Activated CD4-positive, alpha-beta T cell treated with anti-CD3 and anti-CD28 coated beads, Interleukin-2, amount 10 ng/mL, durations not matched to agents 24 days and 14 days (primary cell): ENCODE measurements at places on chromosomes 2 and 18. TPM values are rescaled to one million over a fixed set of nuclear protein-coding genes. Genes with fewer than 3 reads are reported as not detected.

GRCh38 chr2:112725545-112726457 is 5.0 kb downstream of the NT5DC4 start:
- no peak overlapping the region for H3K27ac ChIP-seq
- DNase-seq: peak; percentile 60
- H3K36me3 ChIP-seq: no peaks in the 10 kb centered on the region
- no peak overlapping the region for H3K4me3 ChIP-seq
- peaks cover 2% of the 10 kb centered on the region for H3K27me3 ChIP-seq
- peaks cover 23% of the 10 kb centered on the region for H3K4me1 ChIP-seq

GRCh38 chr18:12589448-12589847 is 68.5 kb downstream of the SPIRE1 start:
- DNase-seq: no peak
- no peaks in the 10 kb centered on the region for H3K4me1 ChIP-seq
- peak overlapping the region; percentile 19 for H3K27ac ChIP-seq
- peaks cover 7% of the 10 kb centered on the region for H3K27me3 ChIP-seq
- H3K36me3 ChIP-seq: no peaks in the 10 kb centered on the region
- no peak overlapping the region for H3K4me3 ChIP-seq

- H3K27me3 ChIP-seq: no peaks in the 10 kb centered on the region
- DNase-seq: no peak
- H3K27ac ChIP-seq: no peak overlapping the region
- peaks cover 8% of the 10 kb centered on the region for H3K36me3 ChIP-seq
- no peak overlapping the region for H3K4me3 ChIP-seq
- no peaks in the 10 kb centered on the region for H3K4me1 ChIP-seq
Observed at GRCh38 chr2:210046851-210047500, 44.5 kb downstream of the RPE start.

- H3K27ac ChIP-seq: no peak overlapping the region
- no peaks in the 10 kb centered on the region for H3K4me1 ChIP-seq
- H3K36me3 ChIP-seq: no peaks in the 10 kb centered on the region
- no peak for DNase-seq
- H3K4me3 ChIP-seq: no peak overlapping the region
- H3K27me3 ChIP-seq: peaks cover 23% of the 10 kb centered on the region
Observed at GRCh38 chr18:58453913-58454317, 175.0 kb downstream of the ALPK2 start.

DNA sequence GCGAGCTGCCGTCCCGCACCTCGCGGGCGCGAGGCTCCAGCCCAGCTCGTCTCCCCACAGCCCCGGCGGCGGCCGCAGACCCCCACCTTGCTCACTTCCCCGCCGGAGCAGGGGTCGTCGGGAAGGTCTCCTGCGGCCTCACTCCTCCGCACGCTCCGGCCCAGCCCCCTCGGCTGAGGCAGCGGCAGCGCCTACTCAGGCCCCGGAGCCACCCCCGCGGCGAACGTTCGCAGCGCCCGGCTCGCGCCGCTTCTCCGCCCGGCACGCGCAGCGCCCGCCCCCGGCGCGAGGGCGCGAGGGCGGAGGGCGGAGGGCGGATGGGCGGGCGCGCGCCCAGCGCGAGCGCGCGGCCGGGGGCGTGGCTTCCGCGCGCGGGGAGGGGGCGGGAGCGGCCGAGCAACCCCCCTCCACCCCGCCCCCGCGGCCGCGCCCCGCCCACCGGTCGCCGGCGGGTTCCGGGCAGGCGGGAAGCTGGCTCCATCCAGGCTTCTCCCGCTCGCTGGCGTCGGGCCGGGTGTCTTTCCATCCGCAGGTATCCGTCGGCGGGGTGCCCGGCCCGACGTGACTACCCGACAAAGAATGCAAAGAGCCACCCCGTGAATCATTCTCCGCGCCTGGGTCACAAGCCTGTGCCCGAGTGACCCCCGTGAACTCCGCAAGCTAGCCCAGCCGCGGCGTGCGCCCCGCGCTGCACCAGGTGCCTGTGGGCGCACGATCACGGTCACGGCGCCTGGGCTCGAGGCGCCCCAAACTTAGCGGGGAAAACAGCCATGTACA is at the start of gene DTNB:
TSS of gene DTNB (minus strand) at position 278 of the 777 bp plus-strand sequence. CDS start 20,917 bp downstream, outside the sequence.
- no peaks in the 10 kb centered on the region for H3K36me3 ChIP-seq
- peak within 1 kb of the TSS; percentile 86 for H3K4me3 ChIP-seq
- peaks cover 27% of the 10 kb centered on the region for H3K4me1 ChIP-seq
- DNase-seq: peak; percentile 94
- H3K27me3 ChIP-seq: peaks cover 24% of the 10 kb centered on the region
- H3K27ac ChIP-seq: peak within 1 kb of the TSS; percentile 85

DNA sequence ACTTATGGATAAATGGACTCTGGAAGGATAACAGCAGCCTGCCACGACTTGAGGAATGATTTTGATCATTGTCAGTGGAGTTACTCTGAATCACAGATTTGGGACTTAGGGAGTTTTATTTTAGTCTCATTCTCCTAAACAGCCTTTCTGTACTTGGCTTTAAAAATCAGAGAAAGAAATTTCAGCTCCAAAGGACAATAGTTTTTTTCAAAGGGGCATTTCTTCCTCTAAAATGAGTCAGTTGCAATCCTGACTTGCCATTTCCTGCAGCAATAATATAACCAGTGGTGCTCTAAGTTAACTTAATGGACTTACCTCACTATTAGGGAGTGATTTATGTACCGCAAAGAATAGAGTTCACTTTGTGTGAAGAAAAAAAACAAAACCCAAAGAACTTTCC is 35.1 kb upstream of the MTX2 start:
- DNase-seq: no peak
- H3K4me3 ChIP-seq: no peak overlapping the region
- peaks cover 22% of the 10 kb centered on the region for H3K27me3 ChIP-seq
- no peaks in the 10 kb centered on the region for H3K4me1 ChIP-seq
- H3K36me3 ChIP-seq: no peaks in the 10 kb centered on the region

The DUSP19 gene
- 1.0 and 2.3 TPM in 2 replicates for total RNA-seq

The NMUR1 gene
- 0.09 TPM in 1 of 2 replicates, not detected in the other for total RNA-seq
